Left lobe of liver (tissue), 2 donors: ENCODE measurements at places on chromosomes 2 and 18. TPM values are rescaled to one million over a fixed set of nuclear protein-coding genes. Genes with fewer than 3 reads are reported as not detected.

- no peak for DNase-seq
Observed at GRCh38 chr2:105787376-105788318, 42.9 kb downstream of the NCK2 start.

DNA sequence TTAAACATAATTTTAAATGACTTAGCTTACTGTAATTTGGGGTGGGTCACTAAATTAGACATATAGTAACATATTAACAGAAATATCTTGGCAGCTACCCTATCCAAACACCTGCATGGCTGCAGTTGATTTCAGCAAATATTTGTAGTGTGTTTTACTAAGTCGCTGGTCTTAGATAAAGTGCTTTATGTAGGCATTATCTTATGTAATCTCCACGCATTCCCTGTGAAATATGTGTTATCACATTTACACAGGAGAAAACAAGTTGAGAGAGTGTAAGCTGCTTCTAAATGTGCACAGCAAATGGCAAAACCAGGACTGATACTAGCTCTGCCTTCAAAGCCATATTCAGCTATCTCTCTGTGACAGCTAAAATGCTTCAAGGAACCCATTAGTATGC is 72.0 kb downstream of the NYAP2 start:
- no peak for DNase-seq

The CDKL4 gene
- not detected for total RNA-seq

The ZSWIM2 gene
- total RNA-seq = not detected

DNA sequence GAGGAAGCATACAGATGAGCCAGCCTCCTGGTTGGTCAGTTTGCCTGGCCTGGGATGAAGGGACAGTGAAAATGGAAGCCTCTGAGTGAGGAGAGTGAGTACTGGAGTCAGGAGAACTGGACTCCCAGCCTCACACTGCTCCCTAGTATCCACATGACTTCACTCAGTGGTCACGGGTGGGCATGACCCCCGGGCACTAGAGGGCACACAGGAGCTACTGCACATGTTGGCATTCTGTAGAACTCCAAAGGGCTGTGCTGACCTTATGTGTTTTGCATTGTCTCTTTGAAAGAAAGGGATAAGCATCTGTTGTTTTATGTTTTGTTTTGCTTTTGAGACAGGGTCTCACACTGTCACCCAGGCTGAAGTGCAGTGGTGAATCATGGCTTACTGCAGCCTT is 23.7 kb downstream of the NCAPH start:
- DNase-seq = no peak

- DNase-seq = no peak
Observed at GRCh38 chr2:16134436-16135165, 194.3 kb downstream of the MYCN start.

DNA sequence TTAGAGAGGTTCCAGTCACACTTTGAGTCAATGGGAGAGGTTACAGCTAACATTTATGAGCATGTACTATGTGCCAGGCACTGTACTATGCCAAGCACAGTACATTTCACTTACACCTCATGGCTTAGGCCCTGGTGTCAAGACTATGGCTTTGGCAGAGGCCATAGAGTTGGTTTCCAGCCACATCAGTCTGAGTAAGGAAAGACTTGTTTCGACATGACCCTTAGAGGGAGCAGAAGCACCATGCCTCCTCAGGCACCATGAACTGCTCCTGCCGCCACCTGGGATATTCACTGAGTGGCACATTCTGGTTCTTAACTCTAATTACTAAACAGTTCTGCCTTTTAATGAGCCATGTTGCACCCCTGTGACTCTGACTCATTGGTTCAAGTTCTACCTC is 12.7 kb downstream of the DGUOK start:
- no peak for DNase-seq

DNA sequence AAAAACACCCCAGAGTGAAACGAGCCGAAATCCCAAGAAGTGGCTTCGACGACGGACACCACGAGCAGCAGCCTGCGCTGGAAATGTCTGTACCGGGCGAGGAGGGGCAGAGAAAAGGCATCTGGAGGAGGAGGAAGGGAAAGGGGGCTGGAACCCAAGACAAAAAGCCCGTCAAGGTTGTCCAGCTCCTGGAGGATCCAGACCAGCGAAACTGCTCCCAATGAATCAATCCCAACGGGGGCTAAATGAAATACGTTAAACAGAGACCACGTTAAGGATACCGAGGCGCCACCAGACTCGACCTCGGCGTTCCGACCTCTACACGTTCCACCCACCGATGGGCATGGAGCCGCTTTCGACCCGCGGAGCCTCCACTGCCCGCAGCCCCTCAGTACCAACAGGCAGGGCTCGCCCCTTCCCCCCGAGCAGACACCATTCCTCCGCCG is 400 bp downstream of the CCDC88A start:
- no peak for DNase-seq

DNA sequence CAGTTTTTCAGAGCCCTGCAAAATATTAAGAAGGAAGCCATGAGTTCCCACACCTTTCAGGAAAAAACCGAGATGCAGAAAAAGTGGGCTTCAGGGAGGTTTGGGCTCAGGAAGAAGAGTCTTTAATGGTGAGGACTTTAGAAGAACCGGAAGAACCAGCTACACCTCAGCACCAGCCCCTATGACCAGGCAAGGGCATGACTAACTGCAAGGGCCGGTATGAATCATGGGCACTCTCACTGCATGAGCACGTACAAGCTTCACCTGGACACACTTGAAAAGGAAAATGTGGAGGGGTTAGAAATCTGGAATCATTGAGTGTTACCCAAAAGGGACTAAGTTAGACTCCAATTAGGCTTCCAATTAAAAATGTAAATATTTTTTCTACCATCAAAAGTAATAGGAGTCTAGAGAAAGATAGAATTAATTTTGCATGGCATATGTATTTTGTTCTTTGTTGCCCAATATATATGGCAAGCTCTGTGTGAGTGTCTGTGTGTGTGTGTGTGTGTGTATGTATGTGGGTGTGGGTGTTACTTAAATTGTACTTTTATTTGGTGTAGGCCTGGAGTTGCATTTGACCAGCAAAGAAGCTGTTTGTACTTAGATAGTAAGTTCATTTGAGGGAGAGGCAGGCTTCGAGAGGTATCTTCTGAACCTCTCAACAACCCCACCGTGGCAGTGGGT is 66.5 kb upstream of the THUMPD2 start:
- DNase-seq = no peak

The GYPC gene
- 4.3 TPM for total RNA-seq

The CD226 gene
- 1.5 TPM for total RNA-seq

- DNase-seq = no peak
Observed at GRCh38 chr2:101053117-101053516, 51.0 kb downstream of the RPL31 start.

The FHOD3 gene
- 0.40 TPM for total RNA-seq

GRCh38 chr2:38504169-38504568 is 98.6 kb downstream of the HNRNPLL start:
- DNase-seq = no peak

The ASPRV1 gene
- 0.78 TPM for total RNA-seq

DNA sequence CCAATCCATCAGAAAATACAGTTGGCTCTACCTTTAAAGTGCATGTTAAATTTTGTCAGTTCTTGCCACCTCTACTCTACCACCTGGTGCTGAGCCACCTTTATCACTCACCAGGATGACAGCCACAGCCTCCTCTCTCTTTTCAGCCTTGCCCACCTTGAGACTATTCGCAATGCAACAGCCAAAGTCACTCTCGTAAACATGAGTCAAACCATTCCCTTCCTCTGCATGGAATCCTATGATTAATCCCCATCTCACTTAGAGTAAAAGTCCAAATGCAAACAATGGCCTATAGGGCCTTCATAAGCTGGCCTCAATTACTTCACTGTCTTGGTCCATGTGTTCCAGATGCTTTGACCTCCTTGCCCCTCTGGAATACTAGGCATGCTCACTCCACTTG is 5.8 kb upstream of the OSBPL6 start:
- DNase-seq = no peak

GRCh38 chr18:11387880-11388279 is 221.5 kb upstream of the SLC35G4 start:
- DNase-seq = peak; percentile 75

The HOXD13 gene
- not detected for total RNA-seq

The GPR45 gene
- not detected for total RNA-seq

- no peak for DNase-seq
Observed at GRCh38 chr2:46657042-46657504, 177.7 kb downstream of the TMEM247 start.

DNA sequence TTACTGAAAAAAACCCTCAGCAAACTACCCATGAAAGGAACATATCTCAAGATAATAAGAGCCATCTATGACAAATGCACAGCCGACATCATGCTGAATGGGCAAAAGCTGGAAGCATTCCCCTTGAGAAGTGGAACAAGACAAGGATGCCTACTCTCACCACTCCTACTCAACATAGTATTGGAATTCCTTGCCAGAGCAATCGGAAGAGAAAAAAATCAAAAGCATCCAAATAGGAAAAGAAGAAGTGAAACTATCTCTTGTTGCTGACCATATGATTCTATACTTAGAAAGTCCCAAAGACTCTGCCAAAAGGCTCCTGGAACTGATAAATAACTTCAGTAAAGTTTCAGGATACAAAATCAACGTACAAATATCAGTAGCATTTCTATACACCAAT is 40.6 kb upstream of the MSTN start:
- no peak for DNase-seq

DNA sequence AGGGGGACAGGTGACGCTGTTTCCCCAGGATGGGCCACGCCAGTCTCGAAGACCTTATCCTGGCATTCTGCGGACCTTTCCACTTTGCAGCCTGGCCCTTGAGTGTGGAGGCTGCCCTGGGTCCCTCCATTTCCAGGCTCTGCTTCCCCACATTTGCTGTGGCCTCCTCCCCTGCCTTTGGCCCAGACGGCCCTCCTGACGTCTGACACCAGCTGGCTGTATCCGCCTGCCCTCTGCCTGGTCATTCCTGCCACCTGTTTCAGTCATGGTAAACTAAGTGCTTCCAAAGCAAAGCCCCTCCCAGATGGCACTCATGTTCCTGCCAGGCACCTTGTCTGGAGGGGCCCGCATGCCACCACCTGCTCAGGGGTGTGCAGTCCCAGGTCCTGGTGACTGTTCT is 95.1 kb downstream of the ASB1 start:
- no peak for DNase-seq

DNA sequence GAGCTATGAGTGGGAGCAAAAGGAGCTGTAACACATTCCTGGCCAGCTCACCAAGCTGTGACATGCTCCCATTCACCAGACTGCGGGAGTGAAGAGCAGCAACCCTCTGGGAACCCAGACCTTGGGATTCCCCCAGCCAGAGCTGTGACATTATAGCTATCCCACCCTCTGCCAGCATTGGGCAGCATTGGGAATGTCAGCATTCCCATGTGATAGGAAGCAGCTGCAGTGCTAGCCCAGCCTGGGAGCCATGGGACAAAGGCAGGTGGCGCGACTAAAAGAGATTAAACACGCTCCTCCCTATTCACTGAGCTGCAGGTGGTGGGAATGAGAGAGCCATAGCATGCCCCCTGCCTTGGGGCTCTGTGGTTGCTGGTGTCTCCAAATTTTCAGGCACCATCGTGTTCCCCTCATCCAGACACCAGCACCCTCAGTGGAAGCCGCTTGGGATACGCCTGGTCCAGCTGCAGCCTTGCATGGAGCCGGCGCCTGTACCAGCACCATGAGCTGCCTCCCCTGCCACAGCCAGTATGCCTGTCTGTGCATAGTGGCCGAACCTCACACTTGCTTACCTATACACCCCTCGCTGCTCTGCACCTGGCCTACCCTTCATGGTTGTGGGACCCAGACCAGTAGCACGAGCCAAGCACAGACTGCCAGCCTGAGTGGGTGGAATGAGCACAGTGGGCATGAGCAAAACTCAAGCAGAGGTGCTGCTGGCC is 695.6 kb upstream of the GCFC2 start:
- no peak for DNase-seq

GRCh38 chr2:60070196-60070595 is 483.3 kb downstream of the BCL11A start:
- no peak for DNase-seq
